Kidney (tissue), 22 donors: ENCODE measurements at places on chromosomes 7 and 10. TPM values are rescaled to one million over a fixed set of nuclear protein-coding genes. Genes with fewer than 3 reads are reported as not detected.

LOXL4 gene
- 15.1 TPM for total RNA-seq

SCIN gene
- 141 TPM for total RNA-seq

VIPR2 gene
- 0.91 TPM for total RNA-seq

PRSS2 gene
- not detected for total RNA-seq

TRIM73 gene
- total RNA-seq: 4.3 TPM

CRYGN gene
- 0.22 TPM for total RNA-seq

SPAM1 gene
- not detected for total RNA-seq

RNLS gene
- total RNA-seq: 21.1 TPM

HGF gene
- 23.8 TPM for total RNA-seq

FAM237B gene
- total RNA-seq: not detected

CTAGE8 gene
- total RNA-seq: 4.3 TPM

MEST gene
- 31.0 TPM for total RNA-seq

TAS2R5 gene
- 2.5 TPM for total RNA-seq

MACROH2A2 gene
- total RNA-seq: 21.7 TPM

HOXA2 gene
- total RNA-seq: 2.9 TPM

GAD2 gene
- not detected for total RNA-seq

FAM24B gene
- total RNA-seq: 3.8 TPM

GSTO2 gene
- total RNA-seq: 22.3 TPM

PPP1R3A gene
- total RNA-seq: not detected

TWIST1 gene
- 1.3 TPM for total RNA-seq

PNLIPRP3 gene
- total RNA-seq: not detected

ATOH7 gene
- 0.16 TPM for total RNA-seq

UTF1 gene
- total RNA-seq: not detected

FAM3C gene
- total RNA-seq: 82.6 TPM

SKIDA1 gene
- 2.9 TPM for total RNA-seq

PRRT4 gene
- not detected for total RNA-seq

ZNF485 gene
- 4.9 TPM for total RNA-seq

TMEM176A gene
- 288 TPM for total RNA-seq

GNAT3 gene
- not detected for total RNA-seq

ODAD2 gene
- 0.44 TPM for total RNA-seq

TBXAS1 gene
- total RNA-seq: 33.6 TPM

BMPER gene
- total RNA-seq: 0.60 TPM

OR2A5 gene
- total RNA-seq: not detected

TMEM270 gene
- 0.50 TPM for total RNA-seq

PNLIP gene
- total RNA-seq: not detected

IRF5 gene
- 27.1 TPM for total RNA-seq

ELOVL3 gene
- total RNA-seq: 0.35 TPM

FAM25C gene
- total RNA-seq: not detected

MYL10 gene
- not detected for total RNA-seq

RASSF4 gene
- total RNA-seq: 76.4 TPM

EPHA1 gene
- total RNA-seq: 22.3 TPM

HMX2 gene
- total RNA-seq: 0.25 TPM

NXPH1 gene
- not detected for total RNA-seq

LIPM gene
- not detected for total RNA-seq

ATP6V0A4 gene
- total RNA-seq: 30.5 TPM
